H9 (cell line): ENCODE measurements at places on chromosomes 5 and 9.

- DNase-seq: no peak
These were observed 28.8 kb downstream of the ASS1 start for GRCh38 chr9:130473566-130473965.

DNA sequence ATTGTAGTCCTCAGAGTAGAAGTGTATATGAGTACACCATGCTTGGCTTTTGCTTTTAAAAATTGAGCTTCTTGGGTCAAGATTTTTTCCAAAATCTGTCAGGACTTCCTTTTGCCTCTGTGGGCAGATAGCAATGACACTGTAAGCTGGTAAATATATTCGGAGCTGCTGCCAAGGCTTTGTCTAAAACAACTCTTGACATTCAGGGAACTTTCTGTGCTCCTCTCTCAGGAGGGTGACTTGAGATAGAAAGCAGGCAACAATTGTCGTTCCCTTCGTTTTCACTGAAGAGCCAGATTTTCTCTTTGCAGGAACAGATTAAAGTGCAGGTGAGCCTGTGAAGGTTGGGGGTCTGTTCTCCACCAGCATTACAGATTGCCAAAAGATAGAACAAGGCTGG, 230.5 kb downstream of the MAST4 start:
- DNase-seq: no peak

- no peak for DNase-seq
These were observed 14.6 kb downstream of the SLC9A3 start for GRCh38 chr5:509611-510185.

DNA sequence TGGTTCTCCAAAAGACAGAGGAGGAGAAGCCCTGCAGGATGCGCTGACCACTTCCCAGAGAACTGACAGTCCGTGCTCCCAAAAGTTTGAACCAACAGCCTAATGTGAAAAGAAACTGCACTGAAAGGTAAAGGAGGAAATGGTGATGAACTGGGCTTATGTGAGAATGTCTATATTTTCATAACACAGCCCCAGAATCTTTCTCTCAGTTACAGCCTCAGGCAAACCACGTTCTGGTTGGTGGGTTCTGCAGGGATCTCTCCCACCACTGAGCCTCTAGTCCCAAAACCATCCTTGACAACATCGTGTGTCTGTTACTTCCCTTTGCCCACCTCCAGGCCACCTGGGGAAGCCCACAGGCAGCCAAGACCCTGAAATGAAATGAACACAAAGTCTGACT, 23.9 kb downstream of the SPARC start:
- no peak for DNase-seq

- DNase-seq: no peak
These were observed 507.4 kb downstream of the RASEF start for GRCh38 chr9:82555431-82556051.

GRCh38 chr9:75532233-75533050, 358.0 kb upstream of the PCSK5 start:
- DNase-seq: no peak

- DNase-seq: no peak
These were observed 58.9 kb downstream of the CAMSAP1 start for GRCh38 chr9:135848341-135849047.

GRCh38 chr9:131815970-131816873, 76.3 kb upstream of the RAPGEF1 start:
- DNase-seq: no peak

GRCh38 chr5:320524-321229, 837 bp upstream of the AHRR start:
- no peak for DNase-seq

- DNase-seq: no peak
These were observed 131.6 kb downstream of the FANCC start for GRCh38 chr9:95185956-95186355.

DNA sequence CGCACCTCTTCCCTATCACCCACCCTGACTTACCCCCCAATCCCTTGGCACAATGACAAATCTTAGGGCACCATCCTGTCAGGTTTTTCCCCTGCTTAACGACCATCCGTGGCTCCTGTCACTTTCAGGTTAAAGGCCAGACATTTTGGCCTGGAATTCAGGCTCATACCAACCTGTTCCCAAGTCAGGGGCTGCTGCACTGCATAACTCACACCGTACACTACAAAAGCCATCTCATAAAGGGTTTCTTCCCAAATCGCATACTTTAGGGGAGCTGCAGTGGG, 7.5 kb upstream of the AKNA start:
- no peak for DNase-seq

DNA sequence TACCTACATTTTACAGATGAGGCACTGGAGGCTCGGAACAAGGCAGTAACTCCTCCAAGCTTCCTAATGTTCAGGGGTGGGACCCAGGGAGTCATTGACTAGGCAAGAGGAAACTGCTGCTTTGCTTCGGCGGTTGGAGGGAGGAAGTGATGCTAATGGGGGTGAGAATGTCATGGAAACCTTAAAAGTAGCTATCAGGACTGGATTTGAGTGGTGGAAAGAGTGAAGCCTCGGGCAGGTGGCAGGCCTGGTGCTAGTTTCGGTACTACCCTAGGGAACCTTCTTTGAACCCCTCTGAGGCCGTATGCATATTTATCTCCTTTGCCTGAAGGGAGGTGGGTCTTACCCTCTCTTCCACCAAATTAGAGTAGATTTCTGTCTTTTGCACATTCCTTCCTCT, 1.6 kb downstream of the BSPRY start:
- DNase-seq: no peak

GRCh38 chr9:134323741-134324358, 2.4 kb upstream of the RXRA start:
- DNase-seq: no peak

GRCh38 chr5:138241688-138242571, 28.8 kb upstream of the CDC23 start:
- DNase-seq: peak; percentile 57

GRCh38 chr5:172114875-172115422, 73.1 kb downstream of the STK10 start:
- DNase-seq: peak; percentile 64

GRCh38 chr5:139803978-139804377, 8.4 kb downstream of the PSD2 start:
- no peak for DNase-seq

GRCh38 chr5:610011-610743, 2.0 kb upstream of the CEP72 start:
- no peak for DNase-seq

GRCh38 chr5:95953021-95953702, 8.5 kb downstream of the ELL2 start:
- DNase-seq: no peak

DNA sequence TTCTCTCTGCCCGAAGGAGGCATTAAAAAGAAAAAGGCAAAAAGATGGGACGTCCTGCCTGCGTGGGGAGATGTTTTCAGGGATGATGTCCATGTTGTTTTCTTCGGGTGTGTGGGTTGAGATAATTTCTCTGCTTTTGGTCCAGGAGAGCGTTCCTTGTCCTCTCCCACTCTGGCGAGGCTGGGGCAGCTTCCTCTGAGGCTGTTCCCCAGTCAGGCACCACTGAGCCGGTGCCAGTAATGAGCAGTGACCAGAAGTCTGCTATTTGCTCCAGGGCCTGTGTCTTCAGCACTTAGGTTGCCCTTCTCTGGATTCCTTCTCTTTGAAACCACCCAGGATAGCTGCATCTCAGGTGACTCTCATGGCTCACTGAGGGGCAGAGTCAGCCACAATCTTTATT, 71.5 kb downstream of the ACER2 start:
- DNase-seq: no peak

DNA sequence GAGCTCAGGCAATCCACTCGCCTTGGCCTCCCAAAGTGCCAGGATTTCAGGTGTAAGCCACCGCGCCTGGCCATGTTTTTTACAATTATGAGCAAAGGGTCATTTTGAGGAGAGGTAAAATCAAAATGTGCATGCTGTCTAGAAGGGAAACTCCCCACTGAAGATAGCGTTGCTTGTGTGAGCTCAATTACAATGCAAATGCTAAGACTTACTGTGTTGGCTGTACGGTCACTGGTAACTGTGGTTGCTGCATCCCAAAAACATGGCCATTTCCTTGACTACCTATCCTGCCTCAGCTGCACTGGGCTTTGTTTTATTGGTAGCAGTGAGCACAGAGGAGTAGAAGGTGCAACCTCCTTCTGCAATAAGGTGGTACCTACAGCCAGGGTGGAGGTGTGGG, 77.4 kb upstream of the SPATA31E1 start:
- no peak for DNase-seq

DNA sequence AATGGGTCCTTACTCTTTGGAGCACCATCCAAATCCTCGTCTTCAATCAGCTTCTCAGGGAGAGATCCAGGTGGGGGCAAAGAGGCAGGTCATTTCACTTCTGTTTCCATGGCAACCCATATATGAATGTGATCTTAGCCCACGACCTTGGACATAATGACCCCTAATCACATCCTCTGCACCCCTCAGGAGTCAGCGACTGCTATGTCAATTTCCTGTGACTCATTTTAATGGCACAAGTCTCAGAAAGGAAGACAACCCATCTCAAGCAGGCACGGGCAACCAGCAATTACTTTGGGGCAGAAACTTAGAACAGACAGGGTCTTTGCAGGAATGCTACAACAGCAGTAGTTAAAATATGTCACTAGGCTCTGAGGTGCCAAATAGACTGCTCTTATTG, 591.2 kb downstream of the TLR4 start:
- DNase-seq: no peak

DNA sequence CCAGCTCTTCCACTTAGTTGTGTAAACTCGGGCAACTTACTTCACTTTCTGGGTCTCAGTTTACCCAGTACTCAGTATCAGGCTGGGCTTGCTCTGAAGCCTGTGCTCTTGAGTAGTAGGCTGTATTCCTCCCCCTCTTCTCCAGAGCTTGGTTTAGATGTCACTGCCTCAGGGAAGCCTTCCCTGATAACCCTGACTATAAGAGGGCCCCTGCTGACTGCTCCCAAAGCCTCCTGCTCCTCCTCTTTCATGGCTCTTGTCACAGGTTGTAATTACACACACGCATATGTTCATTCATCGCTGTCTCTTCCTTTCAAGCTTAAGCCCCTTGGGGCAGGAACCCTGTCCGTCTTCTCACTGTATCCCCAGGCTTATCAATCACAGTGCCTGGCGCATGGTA, 140.2 kb downstream of the RGS3 start:
- DNase-seq: no peak

DNA sequence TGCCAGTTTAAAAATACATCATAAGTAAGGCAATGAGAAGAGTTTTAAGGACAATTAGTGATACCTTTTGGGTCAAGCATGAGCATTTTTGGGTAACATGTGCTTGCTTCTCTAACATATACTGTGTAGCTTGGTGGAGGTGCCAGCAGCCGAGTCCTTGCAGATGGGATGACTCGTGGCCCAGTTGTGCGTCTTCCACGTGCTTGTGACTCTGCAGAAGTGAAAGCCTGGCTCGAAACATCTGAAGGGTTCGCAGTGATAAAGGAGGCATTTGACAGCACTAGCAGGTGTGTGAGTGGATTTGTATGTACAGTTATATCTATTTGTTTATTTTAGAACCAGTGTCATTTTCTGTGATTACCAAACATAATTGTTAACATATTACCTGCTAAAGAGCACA, 18.2 kb downstream of the HMGCR start:
- DNase-seq: no peak

GRCh38 chr5:95069948-95070347, 214.9 kb downstream of the MCTP1 start:
- DNase-seq: no peak

DNA sequence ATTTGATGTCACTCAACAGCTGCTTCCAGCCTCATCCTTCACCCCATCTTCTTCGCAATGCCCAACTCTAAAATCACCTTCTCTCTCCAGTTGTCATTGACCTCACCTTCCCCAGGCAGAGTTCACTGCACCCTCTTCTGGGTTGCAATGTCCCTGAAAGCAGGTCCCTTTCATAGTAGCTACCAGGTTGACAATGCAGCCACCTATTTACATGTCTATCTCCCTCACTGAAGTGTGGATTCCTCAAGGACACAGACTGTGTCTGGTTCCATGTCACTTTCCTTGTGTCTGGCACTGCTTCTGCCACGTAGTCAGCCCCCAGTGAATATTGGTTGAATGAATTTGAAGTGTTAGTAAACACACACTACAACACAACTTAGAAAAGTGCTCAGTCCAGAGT, 445.5 kb upstream of the WWC1 start:
- no peak for DNase-seq

GRCh38 chr5:180823346-180823745, 20.7 kb upstream of the MGAT1 start:
- DNase-seq: no peak

GRCh38 chr5:30839956-30840355, 353.5 kb upstream of the CDH6 start:
- no peak for DNase-seq

DNA sequence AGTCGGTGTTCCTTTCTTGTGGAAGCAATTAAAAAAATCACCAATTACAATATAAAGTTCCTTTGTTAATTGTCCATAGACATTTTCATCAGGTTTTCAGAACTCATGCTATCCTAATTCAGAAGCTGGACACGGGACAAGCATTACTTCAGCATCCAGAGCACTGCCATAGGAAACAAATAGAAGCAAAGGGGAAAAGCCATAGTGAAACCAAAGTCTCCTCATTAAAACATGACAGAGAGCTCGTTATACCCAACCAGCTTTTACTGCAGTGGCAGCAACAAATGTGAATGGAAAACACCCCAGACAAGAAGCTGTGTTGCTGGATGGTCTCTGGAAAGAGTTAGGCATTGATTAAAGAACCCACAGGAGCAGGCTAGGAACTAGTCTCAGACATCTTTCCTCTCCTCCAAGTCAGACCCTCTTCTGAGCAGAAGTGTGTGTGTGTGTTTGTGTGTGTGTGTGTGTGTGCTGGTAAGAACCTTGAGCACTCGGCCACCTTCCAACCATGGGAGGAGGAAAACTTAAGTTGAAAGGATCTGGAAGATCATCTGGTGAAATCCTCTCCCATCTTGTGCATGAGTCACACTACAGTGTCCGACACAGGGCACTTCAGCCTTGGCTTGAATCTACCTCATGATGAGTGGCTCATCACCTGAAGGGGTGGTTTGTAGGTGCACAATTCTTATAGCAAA, 162.6 kb upstream of the ADAMTS16 start:
- no peak for DNase-seq

GRCh38 chr9:110309681-110310080, 28.0 kb downstream of the TXNDC8 start:
- no peak for DNase-seq

- no peak for DNase-seq
These were observed 102.4 kb downstream of the SMARCA2 start for GRCh38 chr9:2117527-2117926.

GRCh38 chr5:854217-854616, 3.4 kb upstream of the ZDHHC11 start:
- DNase-seq: no peak

DNA sequence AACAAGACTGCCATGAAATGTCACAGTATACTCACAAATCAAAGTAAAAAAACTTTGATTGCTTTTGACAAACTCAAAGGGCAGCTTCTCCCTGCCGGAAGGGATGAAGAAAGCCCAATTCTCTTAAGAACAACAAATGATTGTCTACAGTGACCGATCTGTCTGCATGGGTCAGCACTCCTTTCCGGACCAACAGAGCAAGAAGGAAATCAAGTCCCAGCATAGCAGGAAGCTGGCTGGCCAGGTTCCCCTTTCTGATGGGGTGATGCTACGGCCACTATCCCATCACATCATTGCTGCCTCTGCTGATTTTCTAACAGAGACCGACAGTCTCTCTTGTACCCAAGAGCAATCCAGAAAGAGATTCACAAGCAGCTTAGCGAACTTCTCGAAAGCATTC, 692 bp downstream of the C1QTNF3 start:
- DNase-seq: no peak
